CD4-positive, alpha-beta T cell treated with Interleukin-17A for 4 hours (primary cell): ENCODE measurements at places on chromosomes 7 and 10.

- DNase-seq, result no peak
These were observed 93.3 kb downstream of the EMX2 start for GRCh38 chr10:117635826-117636225.

DNA sequence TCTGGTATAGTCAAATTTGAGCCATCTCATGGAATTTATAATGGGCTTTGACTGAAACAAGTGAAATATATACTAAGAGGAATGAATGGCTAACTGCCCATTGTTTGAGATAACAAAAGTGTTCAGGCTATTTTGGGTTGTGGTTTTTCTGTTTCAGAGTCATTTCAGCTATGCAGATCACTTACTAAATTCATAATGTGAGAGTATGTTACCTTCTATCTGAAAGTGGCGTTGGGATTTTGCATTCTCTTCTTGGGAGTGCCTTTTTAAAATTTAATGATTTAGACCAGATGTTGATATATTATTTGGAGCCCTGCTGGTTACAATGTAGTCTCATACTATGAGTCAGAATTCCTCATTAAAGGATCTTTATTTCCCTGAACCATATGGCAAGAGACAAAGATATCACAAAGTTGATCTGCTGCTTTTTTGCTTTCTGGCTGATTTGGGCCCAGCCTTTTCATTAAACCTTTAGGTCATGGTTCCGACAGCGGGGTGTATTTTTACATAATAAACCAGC, 10.4 kb downstream of the VCL start:
- no peak for DNase-seq

DNA sequence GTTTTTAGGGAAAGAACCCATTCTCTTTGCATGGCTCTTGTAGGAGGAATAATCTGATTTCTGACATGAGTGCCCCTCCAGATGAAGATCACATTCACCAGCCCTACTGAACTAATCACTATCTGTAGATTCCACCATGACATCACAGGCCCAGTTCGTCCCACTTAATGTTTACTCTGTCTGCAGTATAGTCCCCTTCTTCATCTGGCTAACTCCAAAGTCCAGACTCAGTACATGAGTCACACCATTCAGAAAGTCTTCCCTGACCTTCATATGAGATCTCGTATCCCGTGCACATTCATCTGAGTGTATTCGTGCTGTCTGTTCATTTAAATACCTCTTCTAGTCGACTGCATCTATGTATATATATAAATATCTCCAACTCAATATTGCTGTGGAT, 366.5 kb upstream of the AKR1E2 start:
- no peak for DNase-seq

DNA sequence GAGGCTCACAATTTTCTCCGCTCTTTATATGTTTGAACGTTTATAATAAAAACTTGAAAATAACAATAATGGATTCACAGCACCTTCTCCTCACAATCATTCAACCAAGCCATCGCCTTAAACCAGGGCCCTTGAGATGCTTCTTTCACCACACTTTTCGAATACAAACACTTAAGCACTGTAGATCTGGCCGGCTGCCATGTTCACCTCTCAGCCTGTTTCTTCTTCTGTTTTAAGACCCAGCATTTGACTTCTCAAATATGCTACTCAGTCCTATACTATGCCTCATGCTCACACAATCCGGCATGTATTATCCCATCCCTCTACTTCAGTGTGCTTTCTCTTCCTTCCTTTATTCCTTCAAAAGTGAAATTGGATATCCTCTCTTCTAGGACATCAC, 280.6 kb downstream of the TFEC start:
- no peak for DNase-seq

DNA sequence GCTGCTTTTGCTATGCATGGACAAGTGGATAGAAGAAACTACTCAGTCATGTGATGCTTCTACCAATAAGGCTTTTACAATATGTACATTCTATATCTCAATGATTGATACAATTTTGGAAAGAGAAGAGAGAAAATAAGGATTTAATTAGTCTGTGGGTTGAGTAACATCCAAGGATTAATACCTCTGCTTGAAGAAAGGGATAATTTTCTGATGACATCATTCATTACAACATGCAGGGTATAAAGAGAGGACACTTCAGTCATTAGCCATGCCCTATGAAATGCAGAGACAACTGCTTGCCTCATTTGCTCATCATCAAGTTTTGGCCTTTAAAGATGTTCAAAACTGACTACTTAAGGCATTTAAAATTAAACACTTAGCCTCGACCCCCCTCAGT, 237.3 kb downstream of the AHR start:
- DNase-seq, result no peak

- no peak for DNase-seq
These were observed 121.5 kb downstream of the TPST1 start for GRCh38 chr7:66326501-66327215.

- peak; percentile 58 for DNase-seq
These were observed 150.8 kb downstream of the RNF216 start for GRCh38 chr7:5630670-5631069.

- DNase-seq, result no peak
These were observed 61.2 kb downstream of the PRKCQ start for GRCh38 chr10:6518791-6519429.

- no peak for DNase-seq
These were observed 94.0 kb downstream of the NPSR1 start for GRCh38 chr7:34751725-34752643.

DNA sequence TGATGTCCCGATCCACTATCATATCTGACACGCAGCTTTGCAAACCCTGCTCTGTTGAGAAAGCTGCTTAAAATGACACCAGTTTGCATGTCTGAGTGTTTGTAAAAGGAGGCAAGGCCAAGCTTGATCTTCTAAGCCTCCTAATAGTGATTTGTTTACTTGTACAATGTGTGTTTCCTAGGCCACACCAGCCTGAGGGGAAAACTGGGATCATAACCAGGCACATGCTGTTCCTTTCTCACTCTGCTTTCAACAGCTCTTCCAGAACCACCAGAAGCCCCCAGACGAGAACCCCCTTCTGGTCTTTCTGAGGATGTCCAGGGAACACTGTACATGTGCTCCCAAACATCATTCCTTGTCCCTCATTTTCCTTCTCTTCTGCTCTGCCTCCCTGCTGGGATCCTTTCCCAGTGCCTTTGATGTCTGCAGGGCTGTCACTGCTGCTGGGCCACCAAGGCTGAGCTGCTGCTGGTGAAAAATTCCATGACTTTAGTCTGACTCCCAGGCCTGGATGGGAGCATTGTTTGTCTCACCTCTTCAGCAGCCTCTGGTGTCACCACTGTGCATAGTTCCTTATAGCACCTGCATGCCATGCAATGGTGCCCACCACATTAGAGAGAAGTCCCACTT, 4.0 kb upstream of the LGI1 start:
- DNase-seq, result no peak

- DNase-seq, result no peak
These were observed 264.2 kb upstream of the PCDH15 start for GRCh38 chr10:55065185-55065584.

DNA sequence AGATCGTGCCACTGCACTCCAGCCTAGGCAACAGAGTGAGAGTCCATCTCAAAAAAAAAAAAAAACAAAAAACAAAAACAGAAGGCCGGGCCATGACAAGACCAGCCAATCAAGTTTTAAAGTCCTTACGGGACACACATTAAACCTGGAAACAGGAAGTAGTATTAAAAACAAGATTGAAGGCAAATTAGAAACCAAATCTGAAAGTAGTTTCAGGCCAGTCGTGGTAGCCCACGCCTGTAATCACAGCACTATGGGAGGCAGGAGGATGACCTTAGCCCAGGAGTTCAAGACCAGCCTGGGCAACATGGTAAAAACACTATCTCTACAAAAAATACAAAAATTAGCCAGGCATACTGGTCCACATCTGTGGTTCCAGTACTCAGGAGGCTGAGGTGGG, 18.1 kb downstream of the PSAP start:
- DNase-seq, result no peak

DNA sequence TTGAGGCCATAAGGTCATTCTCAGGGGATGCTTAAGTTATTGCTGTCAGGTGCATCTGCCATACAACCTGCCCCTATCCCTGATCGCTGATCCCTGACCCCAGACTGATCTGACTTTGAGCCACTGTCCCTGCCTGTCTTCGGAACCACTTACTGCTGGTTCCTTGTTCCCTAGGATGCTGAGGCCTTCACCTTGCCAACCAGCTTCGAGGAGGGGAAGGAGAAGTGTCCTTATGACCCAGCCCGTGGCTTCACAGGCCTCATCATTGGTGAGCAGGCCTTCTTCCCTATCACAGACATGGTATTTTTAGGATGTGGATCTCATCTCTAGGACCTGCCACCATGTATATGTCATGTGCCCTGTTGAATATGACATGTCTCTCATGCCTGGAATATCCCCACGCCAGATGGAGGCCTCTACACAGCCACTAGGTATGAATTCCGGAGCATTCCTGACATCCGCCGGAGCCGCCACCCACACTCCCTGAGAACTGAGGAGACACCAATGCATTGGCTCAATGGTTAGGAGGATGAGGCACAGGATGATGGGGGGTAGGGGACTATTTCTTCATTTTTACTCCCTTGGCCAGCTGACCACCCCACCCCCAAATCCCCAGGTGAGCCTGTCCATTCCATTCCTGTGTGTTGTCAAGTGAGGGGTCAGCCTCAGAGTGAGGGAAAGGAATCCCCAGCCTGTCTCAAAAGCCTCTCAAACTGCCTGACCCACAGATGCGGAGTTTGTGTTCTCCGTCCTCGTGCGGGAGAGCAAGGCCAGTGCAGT, 9.0 kb downstream of the MRPL43 start:
- DNase-seq, result no peak

- DNase-seq, result no peak
These were observed 213.7 kb downstream of the GLI3 start for GRCh38 chr7:42023262-42023661.

- no peak for DNase-seq
These were observed 533.0 kb upstream of the GALNT17 start for GRCh38 chr7:70598976-70599375.

- peak; percentile 55 for DNase-seq
These were observed 67.8 kb upstream of the PDCD4 start for GRCh38 chr10:110803830-110804338.

DNA sequence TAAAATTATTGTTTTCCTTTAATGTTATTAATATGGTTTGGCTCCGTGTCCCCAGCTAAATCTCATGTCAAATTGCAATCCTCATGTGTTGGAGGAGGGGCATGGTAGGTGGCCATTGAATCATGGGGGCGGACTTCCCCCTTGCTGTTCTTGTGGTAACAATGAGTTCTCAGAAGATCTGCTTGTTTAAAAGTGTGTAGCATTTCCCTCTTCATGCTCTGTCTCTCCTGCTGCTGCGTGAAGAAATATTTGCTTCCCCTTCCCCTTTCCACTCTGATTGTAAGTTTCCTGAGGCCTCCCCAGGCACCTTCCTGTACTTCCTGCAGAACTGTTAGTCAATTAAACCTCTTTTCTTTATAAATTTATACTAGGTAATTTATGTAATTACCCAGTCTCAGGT, 27.5 kb downstream of the VIM start:
- no peak for DNase-seq

DNA sequence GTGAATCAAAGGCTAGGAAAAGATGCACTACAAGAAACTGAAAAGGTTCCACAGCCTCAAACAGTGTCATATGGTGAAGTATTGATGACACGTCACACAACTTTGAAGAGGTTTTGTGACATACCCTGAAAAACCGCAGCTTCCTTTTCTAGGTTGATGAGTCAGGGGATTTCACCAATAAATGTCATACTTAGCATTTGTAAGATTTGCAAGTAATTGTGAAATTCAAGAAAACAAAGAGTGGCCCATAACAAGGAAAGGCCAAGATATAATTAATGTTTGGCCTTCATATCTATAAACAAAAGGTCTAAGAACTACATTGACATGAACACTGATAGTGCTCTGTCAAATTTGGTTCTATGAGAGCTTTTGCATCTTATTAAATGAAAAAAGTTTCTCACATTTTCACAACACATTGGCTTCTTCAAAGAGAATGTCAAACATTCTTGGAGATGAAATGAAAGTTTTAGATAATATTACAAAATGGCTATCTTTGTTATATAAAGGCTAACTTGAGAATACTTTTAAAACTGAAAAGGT, 62.0 kb upstream of the NAMPT start:
- DNase-seq, result peak; percentile 30

DNA sequence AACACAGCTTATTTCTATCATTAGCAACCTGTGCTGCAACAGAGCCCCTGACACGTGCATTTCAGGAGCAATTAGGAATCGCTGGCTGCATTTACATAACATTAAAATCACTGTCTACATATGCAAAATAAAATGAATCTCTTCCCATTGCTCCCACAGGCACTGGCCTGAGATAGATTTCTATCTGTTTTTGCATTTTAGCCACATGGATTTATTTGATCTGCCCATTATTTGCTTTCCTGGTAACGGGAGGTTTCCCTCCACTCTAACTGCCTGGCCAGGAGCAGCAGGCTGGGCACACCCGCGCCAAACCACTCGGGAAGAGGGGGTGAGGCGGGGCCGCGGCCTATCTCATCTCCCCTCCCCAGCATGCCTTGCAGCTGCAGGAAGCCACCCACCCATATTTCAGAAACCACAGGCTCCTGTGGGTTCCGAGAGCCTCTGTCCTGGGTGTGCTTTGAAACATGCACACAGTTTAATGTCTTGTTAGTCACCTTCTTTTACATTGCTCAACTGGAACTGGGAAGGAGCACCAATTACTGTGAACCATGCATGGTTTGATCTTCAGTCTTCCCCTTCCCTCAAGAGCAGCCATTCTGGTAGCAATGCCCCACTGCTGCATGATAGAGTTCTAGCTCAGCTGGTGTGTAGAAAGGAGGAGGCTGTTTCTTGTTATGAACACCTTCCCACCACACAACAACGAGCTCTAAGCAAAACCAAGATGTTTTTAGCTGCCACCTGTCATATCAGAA, 37.7 kb upstream of the IKZF1 start:
- peak; percentile 85 for DNase-seq

DNA sequence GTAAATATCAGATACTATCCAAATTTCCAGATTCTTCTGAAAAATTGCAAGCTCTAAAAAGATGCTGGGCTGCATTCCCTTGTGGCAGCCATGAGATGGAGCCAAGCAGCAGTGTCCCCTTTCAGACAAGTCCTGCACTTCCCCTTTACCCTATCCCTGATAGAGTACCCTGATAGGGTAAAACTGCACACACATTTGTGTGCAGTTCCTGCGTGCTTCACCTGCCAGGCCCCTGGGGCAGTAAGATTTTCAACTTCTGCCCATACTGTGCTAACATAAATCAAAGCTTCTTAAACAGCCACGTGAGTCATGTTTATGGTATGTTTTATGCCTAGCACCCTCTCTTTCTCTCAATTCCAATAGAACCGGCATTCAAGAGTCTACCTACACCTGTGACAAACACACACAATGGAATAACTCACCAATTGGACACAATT, 52.2 kb downstream of the IFIT5 start:
- DNase-seq, result no peak

- DNase-seq, result no peak
These were observed 6.4 kb downstream of the CALD1 start for GRCh38 chr7:134785842-134786241.

- no peak for DNase-seq
These were observed 280.9 kb downstream of the USP6NL start for GRCh38 chr10:11330383-11331045.

- no peak for DNase-seq
These were observed 82.5 kb downstream of the AHR start for GRCh38 chr7:17380736-17381662.
